ENCODE measurements at places on chromosomes 1 and 21.
A peak's percentile ranks its signal among the peaks of the same experiment; 100 is the strongest.

- no peak for DNase-seq
These were observed 169.3 kb downstream of the GRIK3 start for GRCh38 chr1:36864823-36865601.

- DNase-seq: peak; percentile 88
These were observed 13.8 kb downstream of the TP53BP2 start for GRCh38 chr1:223831755-223832636.

GRCh38 chr1:221470000-221470698 lies 271.7 kb downstream of the DUSP10 start:
- DNase-seq: peak; percentile 10

- DNase-seq: no peak
These were observed 347.4 kb downstream of the SIPA1L2 start for GRCh38 chr1:232282498-232282897.

GRCh38 chr1:32749332-32749731 lies 46.8 kb upstream of the SYNC start:
- DNase-seq: no peak

- DNase-seq: no peak
These were observed 53.1 kb upstream of the LBR start for GRCh38 chr1:225480825-225481434.

DNA sequence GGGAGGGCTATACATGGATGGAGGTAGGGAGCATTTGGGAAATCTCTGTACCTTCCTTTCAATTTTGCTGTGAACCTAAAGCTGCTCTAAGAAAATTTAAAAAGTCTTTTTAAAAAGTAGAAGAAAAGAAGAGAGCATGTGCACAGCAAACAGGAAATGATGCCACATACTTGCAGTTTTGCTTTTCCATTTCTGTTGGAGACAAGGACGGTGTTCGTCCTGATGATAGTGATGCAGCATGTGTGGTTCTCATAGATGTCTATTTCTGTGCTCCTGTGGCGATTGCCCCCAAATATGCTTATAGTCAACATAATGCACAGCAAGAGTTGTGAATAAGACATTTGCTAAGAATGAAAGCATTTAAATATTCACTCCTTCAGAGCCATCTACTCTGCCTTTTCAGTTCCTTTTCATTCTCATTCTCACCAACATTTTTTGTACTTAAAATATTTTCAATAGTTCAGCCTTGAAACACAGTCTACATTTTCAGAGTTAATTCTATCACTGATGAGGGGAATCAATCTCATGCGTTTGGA lies 66.6 kb downstream of the LRRC8C start:
- DNase-seq: no peak

DNA sequence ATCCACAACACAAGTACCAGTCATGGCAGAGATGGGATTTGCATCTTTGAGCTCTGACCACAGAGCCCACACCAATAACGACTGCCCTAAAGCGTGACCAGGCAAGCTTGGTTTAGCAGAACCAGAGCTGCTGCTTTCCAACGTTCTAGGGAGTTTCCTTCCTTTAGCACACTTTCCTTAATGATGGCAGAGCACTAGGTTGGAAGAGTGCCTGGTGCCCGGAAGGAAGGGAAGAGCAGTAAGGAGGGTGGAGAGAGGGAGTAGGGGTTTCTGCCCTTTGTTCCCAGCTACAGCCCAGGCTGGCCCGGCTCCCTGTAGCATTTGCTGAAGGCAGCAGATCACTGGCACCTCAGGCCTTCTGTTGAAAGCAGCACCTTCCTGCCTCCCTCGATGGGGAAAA lies 6.1 kb upstream of the EVA1C start:
- no peak for DNase-seq

DNA sequence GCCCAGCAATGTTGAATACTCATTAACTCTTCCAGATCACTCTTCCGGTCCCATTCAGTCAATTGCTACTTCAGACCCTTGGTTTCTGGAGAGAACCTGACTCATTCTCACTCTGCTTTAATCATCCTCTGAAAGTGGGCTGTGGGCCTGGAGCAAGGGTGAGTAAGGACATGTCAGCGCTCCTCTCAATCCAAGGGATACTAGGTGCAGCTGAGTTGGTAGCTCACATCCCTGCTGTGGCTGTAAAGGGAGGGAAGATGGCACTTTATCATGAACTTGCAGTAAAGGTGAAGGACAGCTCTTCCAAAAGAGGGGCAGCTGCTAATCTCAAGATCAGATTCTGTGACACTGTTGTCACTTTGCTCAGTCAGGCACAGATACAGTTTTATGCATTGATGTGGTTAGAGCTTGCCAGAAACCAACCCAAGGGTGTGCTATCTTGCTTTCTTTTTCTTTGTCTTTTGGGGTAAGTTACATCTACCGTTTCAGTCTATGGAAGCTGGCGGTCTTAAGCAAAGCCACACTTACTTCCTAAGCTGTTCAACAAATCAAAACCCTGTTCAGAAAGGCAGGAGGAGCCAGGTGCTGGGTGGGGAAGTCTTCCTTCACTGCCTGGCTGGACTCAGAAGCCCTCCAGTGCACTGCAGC lies 26.5 kb upstream of the NTPCR start:
- peak; percentile 44 for DNase-seq

DNA sequence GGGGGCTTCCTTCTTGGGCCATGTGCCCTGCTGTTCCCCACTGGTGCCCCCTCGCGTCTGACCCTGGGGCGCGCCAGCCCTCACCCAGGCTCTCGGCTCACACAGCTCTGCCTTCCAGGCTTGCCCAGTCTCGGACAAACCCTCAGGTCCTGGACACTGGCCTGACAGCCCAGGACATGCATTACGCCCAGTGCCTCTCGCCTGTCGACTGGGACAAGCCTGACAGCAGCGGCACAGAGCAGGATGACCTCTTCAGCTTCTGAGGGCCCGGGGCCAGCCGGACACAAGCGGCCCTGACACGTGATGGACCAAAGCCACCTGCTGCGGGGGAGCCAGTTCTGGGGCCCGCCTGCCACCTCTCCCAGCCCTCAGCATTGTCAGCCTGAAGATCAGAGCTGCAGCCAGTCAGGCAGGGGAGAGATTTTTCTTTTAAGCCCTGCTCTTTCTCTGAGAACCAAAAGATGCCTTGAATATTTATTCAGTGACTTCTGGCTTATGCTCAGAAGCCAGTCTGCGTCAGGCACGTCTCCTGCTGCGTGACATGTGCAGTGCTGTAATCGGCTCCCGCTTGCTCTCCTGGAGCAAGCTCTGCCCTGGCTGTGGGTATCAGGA lies 23.4 kb downstream of the LDLRAP1 start:
- peak; percentile 92 for DNase-seq

- DNase-seq: peak; percentile 33
These were observed 6.1 kb upstream of the RNF223 start for GRCh38 chr1:1080122-1080757.

GRCh38 chr1:196650403-196650802 lies 1.4 kb upstream of the CFH start:
- no peak for DNase-seq

DNA sequence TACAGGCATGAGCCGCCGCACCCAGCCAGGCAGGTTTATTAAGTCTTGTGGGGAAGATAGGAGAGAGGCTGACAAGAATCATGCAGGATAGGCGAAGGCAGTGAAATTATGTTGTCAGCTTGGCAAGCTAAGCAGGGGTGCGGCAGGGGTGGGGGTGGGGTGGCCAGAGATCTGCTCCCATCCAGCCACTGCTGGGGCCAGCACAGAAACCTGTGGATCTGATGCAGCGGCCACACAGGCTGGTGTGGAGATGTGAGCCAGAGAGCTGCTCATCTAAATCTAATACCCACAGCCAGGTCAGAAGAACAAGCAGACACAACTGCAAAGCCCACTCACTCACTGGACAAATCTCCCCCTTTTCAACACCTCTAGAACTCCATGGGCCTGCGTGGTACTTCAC lies 68.7 kb downstream of the KCTD3 start:
- no peak for DNase-seq

GRCh38 chr1:91916046-91916445 lies 30.1 kb upstream of the TGFBR3 start:
- DNase-seq: no peak

- peak; percentile 35 for DNase-seq
These were observed 2.4 kb upstream of the CCT8 start for GRCh38 chr21:29075706-29076466.

DNA sequence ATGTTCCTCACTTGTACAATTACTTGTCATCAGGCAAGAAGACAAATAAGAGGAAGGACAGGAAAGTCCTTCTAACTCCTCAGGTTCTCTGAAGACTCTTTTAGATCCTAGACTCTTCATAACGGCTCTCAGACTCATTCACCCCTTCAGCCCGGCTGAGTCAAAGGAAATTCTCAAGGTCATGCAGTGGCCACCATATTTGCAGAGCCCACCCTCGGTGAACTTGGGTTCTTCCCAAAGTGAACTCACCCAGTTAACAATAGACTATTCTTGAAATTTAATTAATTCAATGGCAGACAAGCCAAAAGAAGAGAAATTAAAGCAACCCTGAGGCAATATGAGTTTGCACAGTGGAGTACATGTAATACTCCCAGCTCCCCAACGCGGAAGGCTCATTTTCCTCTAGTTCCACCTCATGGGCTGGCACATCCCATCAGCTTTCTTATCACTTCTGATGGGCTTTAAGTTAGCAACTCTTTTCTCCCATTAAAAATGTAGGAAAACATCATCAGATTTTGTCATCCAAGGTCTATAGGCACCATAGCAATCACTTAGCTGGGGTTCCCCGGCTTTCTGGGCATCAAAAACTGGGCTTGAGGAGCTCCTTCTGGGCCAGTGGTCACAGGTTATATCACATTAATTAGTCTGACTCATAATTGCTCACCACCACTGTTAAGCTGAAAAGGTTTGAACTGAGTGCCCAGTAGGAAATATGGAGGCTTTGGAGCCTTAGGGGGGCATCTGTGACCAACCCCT lies 27.8 kb upstream of the TIAM1 start:
- no peak for DNase-seq

DNA sequence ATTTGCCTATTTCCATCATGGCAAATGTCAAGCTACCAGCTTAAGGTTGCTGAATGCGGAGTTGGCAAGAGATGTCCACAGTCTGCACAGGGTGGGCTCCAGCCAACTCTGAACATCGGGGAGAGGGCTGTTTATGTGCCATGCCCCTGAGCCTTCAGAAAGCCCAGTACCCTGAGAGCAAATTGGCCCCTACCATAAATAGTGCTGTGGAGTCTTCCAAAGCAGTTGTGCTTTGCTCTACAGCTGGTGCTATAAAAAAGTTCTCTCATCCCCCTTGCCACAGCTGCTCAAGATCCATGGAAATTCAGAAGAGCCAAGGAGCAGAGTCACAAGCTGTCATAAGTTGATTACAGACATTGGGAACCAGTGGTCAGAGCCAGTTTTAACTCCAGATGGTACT lies 85.6 kb upstream of the CLDN14 start:
- no peak for DNase-seq

GRCh38 chr1:172513479-172513878 lies 19.5 kb upstream of the SUCO start:
- no peak for DNase-seq

GRCh38 chr1:182093781-182094180 lies 32.3 kb upstream of the ZNF648 start:
- DNase-seq: no peak

- no peak for DNase-seq
These were observed 6.5 kb downstream of the CAPN9 start for GRCh38 chr1:230753586-230754251.

DNA sequence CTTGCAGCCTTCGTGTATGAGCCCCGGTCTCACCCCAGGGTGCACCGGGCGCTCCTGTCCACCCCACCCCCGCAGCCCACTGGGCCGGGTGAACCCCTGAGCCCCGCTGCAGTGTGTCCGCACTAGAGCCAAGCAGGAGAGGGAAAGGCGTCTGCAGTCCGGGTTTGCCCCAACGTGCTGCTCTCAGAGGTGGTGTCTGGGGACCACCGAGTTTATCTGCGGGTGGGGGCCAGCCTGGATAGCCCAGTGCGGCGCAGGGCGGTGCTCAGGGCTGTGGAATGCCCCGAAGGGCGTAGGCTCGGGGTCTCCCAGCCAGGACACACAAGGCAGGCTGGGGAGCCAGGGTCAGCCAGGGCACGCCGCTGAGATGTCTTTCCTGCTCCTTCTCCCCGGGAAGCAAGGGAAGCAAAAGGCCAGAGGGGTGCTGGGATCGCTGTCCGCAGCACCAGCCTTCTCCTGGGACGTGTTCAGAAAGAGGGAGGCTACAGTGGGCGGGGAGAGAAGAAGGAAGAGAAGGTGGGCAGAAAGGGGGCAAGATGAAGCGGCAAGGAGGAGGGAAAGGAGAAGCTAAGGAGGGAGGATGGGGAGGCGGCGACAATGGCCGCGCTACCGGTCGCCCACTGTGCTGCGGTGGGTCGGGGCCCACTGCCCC lies 56.6 kb downstream of the MAB21L3 start:
- no peak for DNase-seq

DNA sequence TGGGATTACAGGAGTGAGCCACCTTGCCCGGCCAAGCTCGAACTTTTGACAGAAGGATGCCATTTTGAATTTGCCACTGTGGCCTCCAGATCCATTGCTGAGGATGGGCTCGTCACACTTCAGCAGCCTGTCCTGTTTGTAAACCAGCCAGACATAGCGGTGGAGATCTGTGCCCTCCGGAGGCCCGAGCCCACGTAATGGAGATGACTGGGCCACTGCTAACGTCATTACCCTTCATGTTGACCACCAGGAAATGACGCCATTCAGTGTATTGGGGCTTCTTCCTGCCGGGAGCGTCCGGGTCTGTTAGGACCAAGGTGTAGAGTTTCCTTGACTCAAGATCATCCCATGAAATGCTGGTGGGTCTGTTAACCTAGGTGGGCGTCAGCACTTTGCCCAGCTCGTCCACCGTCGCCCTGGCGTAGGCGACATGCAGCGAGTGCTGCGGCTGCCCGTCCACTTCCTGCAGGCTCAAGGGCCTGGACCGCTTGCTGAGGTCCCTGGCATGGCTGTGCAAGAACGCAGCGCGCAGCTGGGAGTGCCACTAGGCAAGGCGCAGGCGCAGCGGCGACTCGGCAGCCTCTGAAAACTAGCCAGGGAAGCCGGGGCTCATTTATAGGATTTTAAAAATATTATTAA lies 40.8 kb downstream of the PTPRC start:
- no peak for DNase-seq

DNA sequence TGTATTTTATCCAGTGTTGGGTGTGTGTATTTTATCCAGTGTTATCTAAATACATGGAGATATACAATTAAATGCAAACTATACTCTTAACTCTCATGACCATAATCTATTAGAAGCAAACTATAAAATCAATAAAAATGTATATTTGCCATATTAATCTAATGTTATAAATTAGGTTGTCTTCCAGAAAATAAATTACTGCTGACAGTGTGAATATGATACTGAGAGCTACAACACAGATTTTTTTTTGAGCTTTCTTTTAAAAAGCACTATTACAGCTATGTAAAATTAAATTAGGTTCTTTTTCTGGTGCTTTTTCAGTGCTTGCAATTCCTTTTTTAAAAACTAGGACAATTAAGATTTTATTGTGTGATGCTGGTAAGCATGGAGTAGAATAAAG lies 19.0 kb upstream of the GPR52 start:
- no peak for DNase-seq
